ENCODE measurements at places on chromosomes 11 and 22.

GRCh38 chr11:33329705-33330329 lies 72.6 kb downstream of the HIPK3 start:
- DNase-seq, result peak; percentile 58

- DNase-seq, result no peak
Observed at GRCh38 chr11:77474684-77475060, 778 bp upstream of the PAK1 start.

- no peak for DNase-seq
Observed at GRCh38 chr11:8241373-8242117, 22.1 kb downstream of the LMO1 start.

DNA sequence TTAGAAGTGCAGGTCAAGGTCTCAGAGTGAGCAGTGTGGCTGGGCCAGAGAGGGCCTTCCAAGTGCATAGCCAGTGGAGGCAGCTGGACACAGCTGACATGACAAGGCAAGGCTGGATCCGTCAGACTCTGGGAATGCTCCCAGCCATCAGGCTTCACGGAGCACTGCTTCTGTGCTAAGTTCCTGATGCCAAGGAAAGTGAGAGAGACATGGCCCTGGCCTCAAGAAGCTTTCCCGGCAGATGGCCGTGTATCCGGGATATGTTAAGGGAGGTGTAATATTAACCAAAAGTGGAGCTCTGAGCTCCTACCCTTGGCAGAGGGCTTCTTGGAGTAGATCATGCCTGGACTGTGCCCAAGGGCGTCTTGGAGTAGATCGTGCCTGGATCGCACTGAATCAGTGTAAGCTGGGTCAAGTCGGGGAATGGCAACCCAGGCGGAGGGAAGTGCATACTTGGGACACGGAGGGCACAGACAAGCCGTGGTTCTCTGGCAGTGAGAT lies 7.4 kb upstream of the EFCAB6 start:
- DNase-seq, result no peak

GRCh38 chr22:31239771-31240370 lies 27.8 kb downstream of the LIMK2 start:
- no peak for DNase-seq

DNA sequence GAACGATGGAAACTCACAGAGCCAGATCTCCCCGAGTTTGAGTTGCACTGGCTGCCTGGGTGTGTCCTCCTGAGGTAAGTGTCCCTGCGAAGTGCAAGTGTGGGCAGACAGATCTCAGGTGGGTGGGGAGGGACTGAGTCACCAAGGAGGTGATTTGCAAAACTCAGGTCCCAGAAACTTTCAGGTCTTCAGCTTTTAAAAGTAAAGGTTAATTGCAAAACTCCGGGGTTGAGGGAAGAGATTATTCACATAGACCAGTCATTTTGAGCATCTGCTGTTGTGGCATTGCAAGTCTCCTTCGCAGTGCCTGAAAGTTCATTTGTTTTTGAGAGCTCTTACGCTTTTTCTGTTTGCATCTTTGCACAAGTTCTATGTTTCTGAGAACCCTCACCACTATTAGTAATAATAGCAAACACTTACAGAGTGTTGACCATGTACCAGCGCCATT lies 7.1 kb downstream of the CD44 start:
- no peak for DNase-seq

- DNase-seq, result no peak
Observed at GRCh38 chr11:47592970-47593369, 1.2 kb downstream of the C1QTNF4 start.

DNA sequence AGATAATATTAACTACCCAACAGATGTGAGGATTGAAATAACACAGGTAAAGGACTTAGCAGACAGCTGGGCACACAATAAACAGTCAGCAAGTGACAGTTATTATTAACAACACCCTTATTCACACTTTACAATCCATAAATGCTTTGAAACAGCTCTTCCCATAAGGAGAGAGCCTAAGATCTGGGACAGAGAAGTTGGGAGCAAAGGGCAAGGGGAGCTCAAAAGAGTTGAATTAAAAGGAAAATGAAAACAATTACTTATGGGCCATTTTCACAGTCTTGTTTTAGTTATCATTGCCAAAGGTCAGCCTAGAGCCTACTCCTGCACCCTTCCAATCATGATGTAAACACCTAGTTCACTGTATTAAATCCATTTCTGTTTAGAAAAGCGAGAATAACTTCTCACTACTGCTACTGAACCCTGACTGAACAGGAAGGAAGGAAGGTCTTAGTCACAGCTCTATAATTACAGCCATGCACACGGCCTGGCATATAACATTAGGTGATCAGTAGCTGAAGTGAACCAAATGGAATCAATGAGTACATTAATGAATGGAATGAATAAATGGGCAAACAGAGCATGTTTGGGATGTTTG lies 111.3 kb downstream of the PLEKHA7 start:
- DNase-seq, result no peak

DNA sequence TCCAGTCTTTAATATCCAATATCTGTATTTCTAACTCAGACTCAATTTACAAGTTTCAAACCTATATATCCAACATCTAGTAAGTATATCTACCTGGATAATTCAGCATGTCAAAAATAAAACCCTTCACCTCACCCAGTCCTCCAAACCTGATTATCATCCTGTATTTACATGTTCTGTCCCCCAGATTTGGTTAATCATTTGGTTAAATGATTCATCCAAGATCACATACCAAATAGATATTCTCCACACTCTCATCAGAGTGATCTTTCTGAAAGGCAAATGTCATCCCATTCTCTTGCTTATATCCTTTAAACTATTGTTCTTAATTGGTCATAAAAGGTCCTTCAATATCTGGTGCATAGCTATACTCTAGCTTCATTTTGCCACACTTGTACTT lies 199.0 kb downstream of the SOX6 start:
- no peak for DNase-seq

DNA sequence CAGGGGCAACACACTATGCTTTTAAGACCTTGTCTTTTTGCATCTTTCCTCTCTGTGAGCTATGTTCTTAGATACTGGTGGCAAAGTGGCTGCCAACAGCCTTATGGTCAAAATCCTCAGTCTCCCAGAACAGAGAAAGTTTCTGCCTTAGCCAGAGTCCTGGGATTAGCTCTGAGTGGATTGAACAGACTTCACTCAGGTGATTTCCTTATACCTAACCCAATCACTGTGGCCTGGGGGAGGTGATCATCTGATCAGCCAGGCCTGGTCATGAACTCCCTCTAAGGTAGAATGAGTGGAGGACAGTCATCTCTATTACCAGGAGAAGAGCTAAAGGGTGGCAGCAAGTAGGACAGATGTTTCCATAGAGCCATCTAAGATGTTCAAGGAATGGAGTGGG lies 218.5 kb upstream of the E2F8 start:
- no peak for DNase-seq

GRCh38 chr11:30244265-30244664 lies 13.5 kb downstream of the FSHB start:
- no peak for DNase-seq

DNA sequence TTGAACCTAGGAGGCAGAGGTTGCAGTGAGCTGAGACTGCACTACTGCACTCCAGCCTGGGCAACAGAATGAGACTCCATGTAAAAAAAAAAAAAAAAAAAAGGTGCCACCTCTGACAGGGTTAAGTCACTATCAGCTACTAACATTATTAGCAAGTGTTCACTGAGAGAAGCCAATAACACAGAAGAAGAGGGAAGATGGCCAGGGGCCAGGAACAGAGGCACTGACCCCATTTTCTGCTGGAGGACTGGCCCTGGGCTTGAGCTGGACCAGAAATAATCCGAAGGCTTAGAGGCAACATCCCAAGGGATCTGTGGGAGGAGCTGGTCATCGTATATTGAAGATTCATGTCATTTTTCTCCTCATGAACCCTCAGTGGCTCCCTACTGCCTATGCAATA lies 5.0 kb downstream of the SLC5A1 start:
- no peak for DNase-seq

DNA sequence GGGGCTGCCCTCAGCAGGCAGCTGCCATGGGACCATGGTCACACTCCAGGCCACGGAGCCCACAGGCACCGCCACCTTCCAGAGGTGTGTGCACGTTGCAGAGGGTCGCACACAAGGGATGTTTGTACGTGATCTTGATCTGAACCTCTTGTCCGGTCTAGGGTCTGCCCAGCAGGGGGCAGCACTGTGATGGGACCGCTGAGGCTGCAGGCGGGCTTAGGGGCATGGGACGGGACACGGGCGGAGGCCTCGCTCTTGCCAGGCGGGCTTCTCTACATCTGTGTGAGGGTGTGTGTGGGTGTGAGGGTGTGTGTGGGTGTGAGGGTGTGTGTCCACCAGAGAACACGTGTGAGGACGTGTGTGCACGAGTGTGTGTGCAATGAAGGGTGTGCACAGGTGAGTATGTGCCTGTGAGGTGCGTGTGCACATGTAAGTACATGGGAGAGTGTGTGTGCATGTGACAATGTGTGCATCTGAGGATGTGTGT lies 52.4 kb downstream of the CACNA1I start:
- DNase-seq, result no peak

GRCh38 chr11:19466314-19466713 lies 225.6 kb upstream of the E2F8 start:
- DNase-seq, result peak; percentile 77

DNA sequence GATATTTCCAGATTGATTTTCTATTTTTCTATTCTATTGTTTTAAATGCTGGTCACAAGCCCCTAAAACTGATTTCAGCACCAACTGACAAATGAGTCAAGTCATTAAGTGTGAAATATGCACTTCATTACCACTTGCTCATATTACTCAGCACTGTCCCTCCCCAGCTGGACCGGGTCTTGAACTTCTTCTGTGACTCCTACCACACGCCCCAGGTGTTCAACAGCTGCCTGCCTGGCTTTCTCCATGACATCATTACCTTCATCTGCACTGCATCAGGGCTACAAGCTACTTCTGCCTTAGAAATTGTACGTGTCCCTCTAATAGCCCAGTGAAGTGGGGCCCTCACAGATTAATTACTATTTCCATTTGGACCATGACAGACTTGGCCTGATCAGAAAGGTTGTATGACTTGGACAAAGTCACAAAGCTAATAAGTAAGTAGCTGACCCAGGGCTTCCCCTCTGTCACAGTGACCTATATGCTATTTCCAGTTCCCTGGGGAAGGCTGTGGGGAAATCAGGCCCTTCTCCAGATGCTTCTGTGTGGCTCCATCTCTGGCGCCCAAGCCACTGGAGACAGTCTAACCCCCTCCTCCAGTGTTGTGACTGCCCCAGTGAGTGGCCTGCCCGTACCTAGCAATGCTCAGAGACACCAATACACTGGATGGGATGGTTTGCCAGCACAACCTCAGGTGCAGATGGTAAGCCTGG lies 18.1 kb downstream of the TBC1D10A start:
- DNase-seq, result no peak

DNA sequence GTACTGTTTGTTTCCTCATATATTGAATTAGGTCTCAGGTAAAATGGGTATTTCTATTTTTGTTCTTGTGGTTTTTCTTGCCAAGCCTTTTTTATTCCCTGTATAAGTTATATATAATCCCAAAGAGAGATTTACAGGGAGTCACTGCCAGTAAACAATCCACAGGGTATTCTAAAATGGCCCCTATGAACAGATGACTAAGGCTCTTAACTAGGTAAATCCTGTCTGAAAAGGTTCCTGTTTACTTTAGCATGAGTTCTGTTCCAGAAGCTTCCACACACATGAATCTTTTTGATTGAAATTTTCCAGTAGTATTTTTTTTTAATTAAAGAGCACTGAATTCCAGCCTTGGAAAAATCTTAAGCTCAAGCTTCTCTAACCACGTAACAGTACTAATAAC lies 552.8 kb upstream of the CCDC179 start:
- no peak for DNase-seq

DNA sequence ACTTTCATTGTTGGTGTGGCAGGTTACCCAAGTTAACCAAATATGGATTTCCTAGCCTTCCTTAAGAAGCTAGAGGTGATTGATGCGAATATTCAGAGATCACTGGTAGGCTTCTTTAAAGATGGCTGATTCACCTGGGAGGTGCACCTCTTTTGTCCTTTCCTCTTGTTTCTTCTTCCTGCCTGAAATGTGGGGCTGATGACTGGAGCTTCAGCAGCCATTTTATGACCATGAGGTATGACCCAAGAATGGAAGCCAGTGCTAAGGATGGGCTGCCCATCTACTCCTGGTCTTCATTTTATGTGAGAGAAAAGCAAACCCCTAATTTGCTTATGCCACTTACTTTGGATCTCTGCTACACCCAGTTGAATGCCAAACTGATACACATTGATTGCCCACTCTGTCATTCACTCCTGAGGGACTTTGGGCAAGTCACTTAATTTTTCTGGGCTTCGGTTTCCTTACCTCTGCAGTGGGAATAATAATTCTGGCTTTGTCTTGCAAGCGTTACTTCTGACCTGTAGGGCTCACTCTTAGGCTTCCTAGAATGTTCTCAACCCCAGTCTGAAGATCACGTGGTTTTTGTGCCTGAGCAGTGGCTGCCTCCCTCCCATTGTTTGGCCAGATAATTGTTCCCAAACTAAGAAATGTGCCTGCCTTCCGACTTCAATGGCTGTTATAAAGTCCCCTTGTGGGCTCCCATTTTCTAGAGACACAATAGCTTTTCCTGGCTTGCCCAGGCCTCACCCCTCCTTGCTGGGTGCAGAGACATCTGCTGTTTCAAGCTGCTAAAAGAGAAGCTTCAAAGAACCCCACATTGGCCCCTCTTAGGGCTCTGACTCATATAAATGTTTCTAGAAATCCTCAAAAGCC lies 243.1 kb downstream of the ST3GAL4 start:
- DNase-seq, result no peak

DNA sequence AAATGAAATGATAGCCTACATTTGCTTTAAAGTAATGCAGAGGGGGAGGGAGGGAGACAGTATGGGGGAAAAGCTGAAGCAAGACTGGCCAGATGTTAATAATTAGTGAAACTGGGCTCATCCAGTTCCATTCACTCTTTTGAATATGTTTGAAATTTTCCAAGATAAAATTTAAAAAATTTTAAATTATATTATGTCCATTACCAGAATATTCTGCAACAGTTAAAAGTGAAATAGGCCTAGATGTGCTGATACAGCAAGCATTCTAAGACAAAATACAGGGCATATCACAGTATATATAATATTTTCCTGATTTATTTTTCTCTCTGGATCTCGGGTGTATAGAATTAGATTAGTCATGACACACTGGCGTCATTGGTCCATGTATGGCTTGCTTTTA lies 13.6 kb upstream of the ZNRF3 start:
- DNase-seq, result no peak

DNA sequence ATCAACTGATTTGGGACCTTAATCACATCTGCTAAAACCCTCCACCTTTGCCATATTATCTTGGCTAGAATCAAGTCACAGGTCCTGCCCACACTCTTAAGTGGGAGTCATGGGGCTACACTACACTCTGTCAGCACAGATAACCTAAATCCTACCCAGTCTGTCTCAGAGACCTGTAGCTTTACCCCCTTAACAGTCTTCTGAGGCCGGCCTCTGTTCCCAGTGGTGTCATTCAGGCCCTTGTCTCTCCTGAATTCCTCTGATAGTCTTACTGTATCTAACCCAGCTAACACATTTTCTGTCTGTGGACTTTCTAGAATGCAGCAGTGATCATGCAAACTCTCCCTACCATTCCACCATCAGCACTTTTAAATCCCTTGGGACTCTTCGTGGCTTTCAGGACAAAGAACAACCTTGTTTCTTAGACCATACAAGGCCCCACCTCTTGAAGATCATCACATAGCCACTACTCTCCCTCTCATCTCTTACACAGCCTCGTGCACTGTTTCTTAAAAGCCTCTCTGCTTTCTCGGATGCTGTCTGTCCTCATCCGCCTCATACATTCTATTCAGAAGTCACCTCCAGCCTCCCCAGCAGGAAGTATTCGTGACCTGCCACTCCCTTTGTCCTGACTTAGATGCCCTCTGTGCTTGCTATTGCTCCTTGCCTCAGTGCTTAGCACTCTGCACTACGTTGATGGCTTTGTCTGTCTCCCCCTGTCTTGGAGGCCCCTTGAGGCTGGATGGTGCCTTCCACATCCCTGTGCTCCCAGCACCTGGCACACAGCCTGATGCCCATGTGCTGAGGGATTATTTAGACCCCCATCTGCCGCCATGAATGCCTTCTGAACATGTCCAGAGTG lies 57.9 kb downstream of the PANX1 start:
- no peak for DNase-seq

All from NCI-H1105 (cell line).